ENCODE measurements at places on chromosomes 5 and 9.

DNA sequence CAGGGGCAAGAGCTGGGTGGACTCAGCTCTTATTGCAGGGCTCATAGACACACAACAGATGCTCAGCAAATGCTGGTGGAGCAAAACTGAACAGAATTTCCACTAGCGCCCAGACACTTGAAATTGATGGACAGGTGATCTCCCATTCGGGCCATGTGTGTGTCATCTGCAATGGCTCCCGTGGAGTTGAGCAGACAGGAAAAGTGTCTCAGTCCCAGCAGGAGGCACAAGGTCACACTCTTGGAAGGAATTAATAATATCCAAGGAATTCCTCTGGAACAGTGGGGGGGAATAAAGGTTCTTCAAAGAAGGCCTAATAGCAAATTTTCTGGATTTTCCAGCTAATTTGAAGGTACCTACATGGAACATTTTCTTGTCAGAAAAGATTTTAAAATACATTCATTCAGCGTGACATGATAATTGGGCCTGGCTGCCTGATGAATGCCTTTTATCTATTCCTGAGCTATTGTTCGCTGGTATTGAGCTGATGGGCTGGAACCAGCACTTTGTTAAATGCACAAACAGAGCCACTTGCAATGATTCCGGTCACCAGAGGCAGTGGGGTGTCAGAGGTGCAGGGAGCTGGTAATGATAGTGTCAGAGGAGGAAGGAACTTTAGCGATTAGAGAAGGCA, 31.5 kb upstream of the ALDH1B1 start:
- DNase-seq, result no peak

DNA sequence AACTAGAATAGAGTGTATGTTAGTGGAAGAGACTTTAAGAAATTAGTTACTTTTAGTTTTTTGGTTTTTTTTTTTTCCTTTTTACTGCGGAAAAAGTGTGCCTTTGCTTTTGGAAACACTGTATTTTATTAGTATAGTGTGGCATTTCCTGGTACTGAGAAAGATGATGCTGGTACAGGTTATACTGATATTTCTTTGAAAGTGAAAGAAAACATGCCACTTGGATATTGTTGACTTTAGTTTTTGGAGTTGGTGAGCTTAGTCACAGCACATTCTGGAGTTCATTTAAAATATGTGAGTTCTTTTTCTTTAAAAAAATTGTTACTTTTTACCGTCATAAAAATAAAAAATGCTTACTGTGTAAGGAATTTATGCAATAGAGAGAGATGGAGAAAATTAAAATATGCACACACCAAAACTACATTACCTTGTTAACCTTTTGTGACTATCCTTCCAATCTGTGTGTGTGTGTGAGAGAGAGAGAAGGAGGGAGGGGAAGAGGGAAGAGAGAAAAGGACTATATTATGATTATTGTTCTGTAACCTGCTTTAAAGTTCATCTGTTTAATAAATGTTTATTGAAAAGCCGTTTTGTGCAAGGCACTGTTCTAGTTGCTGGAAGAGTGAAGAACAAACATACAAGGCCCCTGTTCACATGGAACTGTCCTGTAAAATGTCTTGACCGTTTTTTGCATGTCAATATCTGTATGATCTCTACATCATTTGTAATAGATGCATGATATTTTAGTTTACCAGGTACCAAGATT, 1.9 kb downstream of the UGCG start:
- no peak for DNase-seq

GRCh38 chr5:158326256-158326655, 467.3 kb upstream of the CLINT1 start:
- DNase-seq, result no peak

DNA sequence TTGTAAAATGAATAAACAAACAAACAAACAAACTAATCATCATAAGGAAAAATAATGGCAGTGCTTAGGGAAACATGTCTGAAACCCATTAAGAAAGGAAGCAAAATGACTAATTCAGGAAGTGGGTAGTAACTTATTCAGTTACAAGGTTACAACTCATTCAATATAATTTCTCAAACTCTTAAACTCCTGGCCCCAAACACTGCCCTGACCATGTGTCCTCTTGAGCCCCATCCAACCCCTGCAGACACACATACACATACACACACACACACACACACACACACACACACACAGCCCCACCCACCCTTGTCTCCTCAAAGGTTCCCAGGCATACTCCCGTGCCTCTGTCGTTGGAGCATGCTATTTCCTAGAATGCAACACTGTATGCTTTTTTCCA, 193.9 kb downstream of the SEC61B start:
- DNase-seq, result no peak

DNA sequence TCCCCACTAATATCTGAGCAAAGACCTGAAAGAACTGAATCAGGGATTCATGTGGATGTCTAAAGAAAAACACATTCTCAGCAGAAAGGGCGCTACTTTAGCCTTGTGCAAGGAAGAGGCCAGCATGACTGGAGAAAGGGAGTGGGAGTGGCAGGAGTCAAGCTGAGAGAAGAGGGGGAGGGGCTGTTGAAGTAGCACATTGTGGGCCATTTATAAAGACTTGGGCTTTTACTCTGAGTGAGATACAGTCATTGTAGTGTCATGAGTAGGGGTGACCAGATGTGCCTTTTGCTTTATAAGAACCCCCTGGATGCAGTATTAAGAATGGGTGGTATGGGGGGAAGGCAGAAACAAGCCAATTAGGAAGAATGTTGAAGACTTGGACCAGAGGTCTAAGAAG, 452.8 kb downstream of the ENC1 start:
- DNase-seq, result no peak

DNA sequence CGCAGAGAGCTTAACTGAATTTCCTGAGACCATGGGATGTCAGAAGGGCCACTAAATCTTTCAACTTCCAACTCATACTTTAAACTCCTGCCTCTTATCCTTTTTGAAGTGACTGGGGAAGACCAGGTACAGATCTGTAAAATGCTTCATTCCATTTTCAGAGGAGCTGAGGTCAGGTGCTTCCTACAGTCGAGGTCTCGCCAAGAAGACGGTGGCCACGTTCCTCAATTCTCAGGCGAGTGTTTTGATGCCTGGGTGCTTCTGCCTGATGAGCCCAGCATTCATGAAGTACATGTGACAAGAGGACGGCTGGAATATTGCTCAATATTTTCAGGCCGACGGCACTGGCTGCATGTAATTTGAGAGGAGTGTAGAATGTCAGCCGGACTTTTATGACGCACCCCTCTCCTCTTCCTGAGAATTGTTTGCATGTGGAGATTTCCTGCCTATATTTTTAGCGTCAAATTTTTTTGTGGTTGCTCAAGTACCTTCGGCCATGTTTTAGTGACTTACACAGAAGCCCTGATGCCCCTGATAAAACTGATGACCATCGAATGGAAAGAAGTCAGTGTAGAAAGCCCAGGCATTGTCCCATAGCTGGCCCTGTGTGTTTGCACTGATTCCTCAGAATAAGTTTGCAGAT, 38.8 kb upstream of the GLRX start:
- peak; percentile 99 for DNase-seq

- no peak for DNase-seq
These were observed 4.4 kb downstream of the SLC25A25 start for GRCh38 chr9:128072144-128073021.

GRCh38 chr9:111966861-111967291, 70.3 kb downstream of the UGCG start:
- DNase-seq, result no peak

DNA sequence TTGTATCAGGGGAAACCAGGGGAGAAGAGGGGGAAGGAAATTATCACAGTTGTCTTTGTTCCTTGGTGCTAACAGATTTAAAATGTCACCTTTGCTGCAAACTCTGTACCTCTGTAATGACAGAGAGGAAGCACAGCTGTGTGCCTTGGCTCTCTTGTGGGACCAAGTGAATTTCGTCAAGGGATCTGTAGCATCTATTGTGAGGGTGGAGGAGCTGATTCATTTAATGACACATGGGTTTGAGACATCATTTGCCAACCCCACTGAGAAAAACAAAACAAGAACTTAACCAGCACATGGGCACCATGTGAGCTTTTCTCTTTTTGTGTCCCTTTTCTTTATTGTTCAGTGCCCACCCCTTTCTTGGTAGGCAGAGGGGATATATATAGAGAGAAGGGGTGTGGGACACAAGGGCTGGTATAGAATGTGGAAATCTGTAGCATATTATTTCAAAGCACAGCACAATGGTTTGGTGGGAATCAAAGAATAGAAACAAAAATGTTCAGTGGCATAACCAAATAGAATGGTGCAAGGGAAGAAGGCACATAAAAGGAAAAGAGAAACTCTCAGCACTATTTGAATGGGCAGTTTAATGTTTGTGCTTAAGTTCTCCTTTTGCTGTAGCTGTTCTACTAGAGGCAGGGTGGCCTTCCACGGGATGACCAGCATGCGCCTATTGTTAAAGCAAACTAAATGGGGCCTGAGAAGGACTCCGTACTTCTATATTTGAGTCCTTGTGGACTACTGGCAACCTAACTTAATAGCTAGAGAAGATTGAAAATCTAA, 63.3 kb downstream of the LIX1 start:
- DNase-seq, result no peak

Data from NCI-H460 (cell line).